ENCODE measurements at places on chromosomes 3 and 15.
A peak's percentile ranks its signal among the peaks of the same experiment; 100 is the strongest.

- no peak for DNase-seq
Measured at GRCh38 chr15:39202641-39203040, 378.2 kb upstream of the THBS1 start.

DNA sequence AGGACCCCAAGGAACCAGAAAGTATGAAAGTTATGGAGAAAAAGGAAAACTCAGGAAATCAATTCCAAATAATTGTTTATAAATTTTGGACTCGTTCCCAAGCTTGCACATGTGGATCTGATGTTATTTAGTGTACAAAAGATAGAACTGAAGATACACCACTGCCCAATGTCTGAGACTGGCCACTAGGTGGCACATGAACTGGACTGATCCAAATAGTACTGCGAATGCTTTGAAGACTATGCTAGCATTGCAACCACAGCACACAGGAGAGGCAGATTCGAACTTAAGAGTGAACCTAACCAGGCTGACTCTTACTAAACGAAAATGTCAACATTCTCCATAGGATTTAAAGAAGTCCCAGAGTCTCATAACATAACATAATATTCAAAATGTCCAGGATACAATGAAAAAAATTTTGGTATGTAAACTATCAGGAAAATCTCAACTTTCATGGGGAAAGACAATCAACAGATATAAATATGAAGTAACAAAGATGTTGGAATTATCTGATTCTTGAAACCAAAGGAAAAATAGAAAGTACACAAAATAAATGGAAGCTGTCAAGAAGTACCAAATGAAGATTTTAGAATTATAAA lies 596.7 kb downstream of the FGF12 start:
- DNase-seq: peak; percentile 68

DNA sequence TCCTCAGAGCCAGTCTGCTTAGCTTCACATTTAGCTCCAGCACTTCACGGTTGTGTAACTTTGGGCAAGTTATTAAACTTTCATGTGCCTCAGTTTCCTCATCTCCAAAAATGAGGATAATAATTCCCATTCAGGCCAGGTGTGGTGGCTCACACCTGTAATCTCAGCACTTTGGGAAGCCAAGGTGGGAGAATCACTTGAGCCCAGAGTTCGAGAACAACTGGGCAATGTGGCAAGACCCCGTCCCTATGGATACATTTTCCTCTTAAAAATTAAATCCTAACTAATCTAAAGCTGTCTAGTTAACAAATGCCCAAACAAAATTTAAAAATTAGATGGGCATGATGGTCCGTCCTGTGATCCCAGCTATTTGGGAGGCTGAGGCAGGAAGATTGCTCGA lies 7.2 kb downstream of the RCN2 start:
- no peak for DNase-seq

GRCh38 chr3:11950576-11950975 lies 53.6 kb upstream of the SYN2 start:
- no peak for DNase-seq

DNA sequence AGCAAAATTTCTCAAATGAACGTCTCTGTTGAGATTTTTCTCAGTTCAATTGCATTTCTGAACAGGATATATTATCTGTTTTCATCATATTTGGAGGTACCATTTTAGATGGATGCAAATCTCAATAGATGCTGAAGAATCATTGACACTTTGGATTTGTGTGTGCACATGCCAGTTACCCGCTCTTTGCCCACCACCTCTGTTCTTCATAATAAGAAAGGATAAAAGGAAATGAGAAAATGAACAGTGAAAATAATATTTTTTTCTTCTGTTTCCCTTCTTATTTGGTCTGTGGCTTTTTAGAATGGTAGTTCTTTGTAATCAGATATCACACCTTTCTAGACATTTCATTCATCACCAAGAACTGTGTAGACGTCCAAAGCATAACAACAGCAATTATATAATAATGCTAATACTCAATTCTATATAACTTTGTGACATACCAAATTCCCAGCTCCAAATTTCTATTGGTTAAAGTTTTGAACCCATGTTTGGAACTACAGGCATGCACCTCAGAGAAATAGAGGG lies 256.7 kb upstream of the SATB1 start:
- DNase-seq: no peak

GRCh38 chr3:88078932-88079331 lies 19.9 kb downstream of the ZNF654 start:
- DNase-seq: no peak

- DNase-seq: peak; percentile 13
Measured at GRCh38 chr15:81118361-81118760, 15.7 kb upstream of the CFAP161 start.

DNA sequence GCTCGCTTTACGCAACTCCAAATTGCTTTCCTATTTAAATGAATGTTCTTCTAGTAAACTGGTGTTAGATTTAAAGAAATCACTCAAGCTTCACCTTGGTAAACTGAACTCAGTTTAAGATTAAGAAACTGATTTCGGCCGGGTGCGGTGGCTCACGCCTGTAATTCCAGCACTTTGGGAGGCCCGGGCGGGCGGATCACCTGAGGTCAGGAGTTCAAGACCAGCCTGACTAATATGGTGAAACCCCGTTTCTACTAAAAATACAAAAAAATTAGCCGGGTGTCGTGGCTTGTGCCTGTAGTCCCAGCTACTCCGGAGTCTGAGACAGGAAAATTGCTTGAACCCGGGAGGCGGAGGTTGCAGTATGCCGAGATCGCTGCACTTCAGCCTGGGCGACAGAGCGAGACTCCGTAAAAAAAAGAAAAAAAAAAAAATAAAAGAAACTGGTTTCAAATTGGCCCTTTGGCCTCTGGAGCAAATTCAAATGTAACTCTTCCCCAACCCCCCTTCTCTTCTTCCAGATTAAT lies 1.7 kb downstream of the SKIL start:
- no peak for DNase-seq

GRCh38 chr3:186722457-186722856 lies 5.3 kb downstream of the KNG1 start:
- DNase-seq: peak; percentile 67

DNA sequence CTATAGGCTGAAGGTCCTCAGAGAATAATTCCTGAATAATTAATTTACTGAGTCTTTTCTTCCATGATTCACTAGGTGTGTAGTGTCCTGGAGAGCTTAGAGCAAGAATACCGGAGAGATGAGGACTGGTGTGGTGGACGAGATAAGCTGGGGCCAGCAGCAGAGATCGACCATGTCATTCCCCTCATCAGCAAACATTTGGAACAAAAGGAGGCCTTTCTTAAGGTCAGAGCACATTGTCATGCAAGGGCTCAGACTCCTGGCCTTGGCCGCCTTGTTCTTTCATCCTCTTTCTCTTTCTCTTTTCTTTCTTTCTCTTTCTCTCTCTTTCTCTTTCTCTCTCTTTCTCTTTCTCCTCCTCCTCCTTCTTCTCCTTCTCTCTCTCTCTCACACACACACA lies 291.4 kb upstream of the UMPS start:
- DNase-seq: no peak

DNA sequence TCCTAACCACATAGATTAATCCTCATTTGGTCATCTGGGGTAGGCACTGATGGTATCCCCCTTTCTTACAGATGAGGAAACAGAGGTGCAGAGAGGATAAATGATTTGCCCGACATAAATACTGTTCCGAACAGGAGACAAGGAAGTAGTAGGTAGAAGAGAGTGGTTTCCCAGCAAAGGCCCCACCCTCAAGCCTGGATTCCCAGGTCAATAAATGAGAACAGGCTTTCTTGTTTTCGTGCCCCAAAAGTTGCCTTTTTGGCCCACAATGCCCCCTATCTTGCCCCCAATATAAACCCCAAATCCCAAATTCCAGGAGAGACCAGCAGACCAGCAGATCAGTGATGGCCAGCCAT lies 125.5 kb upstream of the PRR20G start:
- no peak for DNase-seq

DNA sequence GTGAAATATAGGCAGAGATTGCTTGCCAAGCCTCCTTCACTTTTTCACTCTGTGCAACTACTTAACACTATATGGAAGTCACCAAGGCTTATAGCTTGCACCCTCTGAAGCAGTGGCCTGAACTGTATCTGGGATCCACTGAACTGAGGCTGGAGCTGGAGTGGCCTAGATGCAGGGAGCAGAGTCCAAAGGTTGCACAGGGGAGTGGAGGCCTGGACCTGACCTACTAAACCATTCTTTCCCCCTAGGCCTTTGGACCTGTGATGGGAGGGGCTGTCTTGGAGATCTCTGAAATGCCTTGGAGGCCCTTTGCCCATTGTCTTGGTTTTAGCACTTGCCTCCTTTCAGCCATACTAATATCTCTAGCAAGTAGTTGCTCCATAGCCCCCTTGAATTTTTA lies 57.5 kb downstream of the P2RY1 start:
- DNase-seq: no peak

- no peak for DNase-seq
Measured at GRCh38 chr3:191473661-191474198, 12.8 kb downstream of the PYDC2 start.

DNA sequence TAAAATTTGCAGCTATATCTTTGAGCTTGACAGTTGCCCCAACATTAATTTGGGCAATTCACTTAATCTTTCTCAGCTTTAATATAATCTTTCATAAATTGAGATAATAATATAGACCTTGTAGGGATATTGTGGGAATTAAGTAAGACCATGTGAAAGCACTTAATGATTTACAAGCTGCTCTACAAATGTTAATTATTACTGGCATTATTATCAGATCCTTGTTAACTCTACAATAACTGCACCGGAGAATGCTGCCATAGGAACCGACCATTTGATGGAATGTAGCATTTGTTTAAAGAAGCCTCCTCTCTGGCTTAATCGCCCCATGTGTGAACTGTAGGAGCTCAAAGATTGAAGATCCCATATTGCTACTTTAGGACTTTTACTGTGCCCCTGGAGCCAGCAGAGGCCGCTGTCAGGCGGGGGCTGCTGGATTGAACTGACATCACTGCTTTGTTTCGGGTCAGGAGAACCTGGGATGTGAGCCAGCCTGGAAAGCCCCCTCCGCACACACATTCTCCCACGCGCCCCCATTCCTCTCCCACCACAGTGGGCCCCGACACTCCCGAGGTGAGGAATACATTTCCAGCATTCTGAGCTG lies 154.2 kb upstream of the TNIK start:
- peak; percentile 68 for DNase-seq

DNA sequence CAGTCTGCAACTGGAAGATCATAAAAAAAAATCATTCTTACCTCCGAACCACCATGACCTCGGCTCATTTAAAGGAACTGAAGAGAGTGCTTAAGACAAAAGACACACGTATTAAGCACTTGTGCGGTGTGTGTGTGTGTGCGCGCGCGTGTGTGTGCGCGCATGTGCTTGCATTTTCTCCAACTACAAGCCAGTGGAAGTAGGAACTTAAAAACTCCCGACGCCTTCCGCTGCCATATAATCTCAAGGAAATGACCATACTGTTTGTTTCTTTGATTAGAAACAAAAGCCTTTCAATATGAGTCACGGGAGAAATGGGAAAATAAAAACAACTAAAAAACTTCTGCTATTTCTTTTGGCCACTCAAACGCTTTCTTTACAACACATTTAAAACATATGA lies 32.4 kb downstream of the FRMD4B start:
- no peak for DNase-seq

- DNase-seq: no peak
Measured at GRCh38 chr3:160980740-160981139, 124.4 kb downstream of the B3GALNT1 start.

DNA sequence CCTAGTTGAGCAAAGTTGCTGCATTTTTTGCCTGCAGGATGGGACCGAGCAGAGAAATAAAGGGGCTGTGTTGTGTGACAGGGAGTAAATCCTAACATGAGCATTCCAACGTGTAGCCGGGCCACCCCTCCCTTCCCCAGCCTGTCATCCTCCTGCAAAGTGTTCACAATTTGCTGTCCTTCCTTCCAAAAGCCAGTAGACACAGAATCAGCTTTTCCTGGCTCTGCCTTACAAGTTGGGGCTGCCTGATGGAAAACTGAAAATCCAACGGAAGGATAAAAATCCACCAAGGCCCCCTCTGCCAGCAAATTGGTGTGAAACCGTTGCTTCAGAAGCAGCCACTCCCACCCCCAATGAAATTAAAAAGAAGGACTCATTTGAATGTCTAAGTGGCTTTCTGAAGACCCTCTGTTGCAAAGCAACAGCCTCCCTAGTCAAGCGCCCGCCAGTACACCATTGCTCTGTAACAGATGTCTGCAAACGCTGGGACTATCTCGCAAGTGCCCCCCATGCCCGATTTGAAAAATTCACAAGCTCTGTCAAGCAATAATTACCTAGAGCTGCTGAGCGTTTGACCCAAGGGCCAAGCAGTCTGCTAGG lies 665 bp downstream of the FRMD4B start:
- no peak for DNase-seq

- no peak for DNase-seq
Measured at GRCh38 chr3:49534581-49535441, 19.5 kb upstream of the BSN start.

DNA sequence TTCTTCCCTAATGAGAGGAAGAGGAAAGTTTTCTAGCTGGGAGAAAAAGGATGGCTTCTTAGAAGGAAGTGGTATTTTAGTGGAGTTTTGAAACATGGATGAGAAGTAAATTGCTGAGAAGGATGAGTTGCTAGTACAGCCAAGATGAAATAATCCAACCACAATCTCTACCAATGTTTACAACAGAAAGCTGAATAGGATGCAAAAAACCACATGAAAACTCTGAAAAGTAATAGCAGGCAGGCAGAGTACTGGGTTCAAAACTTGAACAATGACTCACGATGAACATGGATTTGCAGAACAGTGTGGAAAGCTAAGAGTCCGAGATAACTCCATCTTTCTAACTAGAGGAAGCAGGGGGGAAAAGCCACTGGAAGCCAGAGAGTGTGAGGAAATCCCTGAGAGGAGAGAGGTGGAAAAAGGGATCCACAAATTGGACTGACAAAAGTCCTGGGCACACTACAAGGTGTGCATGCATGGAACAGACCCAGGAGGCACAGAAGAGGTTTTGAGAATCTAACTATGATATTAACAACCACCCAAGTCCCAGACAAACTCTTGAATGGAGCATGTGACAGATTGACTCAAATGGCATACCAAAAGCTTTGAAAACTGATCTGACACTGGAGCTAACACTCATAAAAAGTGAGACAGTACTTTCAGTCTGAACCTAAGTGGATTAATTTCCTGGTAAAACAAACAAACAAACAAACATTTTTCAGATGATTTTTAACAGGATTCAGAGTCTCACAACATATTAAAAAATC lies 76.7 kb downstream of the ST6GAL1 start:
- no peak for DNase-seq

DNA sequence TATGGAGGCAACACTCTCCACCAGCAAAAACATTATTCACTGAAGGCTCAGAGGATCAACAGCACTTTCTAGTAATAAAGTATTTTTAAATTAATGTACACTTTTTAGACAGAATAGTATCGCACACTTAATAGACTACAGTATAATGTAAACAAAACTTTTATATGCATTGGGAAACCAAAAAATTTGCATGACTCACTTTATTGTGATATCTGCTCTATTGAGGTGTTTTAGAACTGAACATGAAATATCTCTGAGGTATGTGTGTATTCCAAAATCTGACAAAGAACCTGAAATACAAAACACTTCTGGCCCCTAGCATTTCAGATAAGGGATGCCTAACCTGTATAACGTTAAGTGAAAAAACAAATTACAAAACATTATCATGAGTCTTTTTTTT lies 99.7 kb downstream of the PRICKLE2 start:
- DNase-seq: no peak

- DNase-seq: no peak
Measured at GRCh38 chr3:169278092-169278491, 385.4 kb downstream of the MECOM start.

GRCh38 chr15:83533410-83533962 lies 86.3 kb downstream of the SH3GL3 start:
- no peak for DNase-seq

All from Calu3 (cell line).